ELF-1 (cell line): ENCODE measurements at places on chromosomes 11 and 22.

DNA sequence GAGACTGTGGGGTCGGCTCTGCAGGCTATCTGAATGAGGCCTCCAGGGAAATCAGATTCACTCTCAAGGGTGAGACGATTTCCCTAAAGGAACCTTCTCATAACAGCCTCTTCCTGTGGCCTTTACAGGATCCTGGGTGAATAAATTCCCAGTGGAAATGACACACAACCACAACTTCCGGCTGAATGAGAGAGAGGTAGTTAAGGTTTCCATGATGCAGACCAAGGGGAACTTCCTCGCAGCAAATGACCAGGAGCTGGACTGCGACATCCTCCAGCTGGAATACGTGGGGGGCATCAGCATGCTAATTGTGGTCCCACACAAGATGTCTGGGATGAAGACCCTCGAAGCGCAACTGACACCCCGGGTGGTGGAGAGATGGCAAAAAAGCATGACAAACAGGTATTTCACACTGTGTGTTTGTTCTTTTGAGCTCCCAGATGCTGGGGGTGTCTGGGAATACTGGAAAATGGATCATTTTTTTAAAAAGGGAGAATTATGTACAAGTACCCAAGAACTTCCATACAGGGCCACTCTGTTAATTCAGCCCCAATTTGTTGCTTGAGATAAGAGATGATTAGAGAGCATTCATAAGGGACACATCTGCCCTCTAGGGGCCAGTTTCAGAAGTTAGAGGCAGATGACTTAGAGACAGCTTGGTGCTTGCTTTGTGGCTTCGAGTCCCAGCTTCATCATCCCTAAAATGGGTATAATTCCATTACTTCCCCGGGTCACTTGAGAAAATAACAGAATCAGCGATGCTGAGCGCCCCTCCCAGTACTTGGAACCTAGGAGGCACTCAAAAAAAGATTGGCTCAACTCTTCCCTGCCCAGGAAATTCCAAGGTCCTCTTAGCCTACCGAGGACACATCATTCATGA, 10.2 kb downstream of the SERPIND1 start:
- DNase-seq = no peak

- DNase-seq = no peak
These were observed 89.8 kb downstream of the PLEKHA7 start for GRCh38 chr11:16924462-16924825.

DNA sequence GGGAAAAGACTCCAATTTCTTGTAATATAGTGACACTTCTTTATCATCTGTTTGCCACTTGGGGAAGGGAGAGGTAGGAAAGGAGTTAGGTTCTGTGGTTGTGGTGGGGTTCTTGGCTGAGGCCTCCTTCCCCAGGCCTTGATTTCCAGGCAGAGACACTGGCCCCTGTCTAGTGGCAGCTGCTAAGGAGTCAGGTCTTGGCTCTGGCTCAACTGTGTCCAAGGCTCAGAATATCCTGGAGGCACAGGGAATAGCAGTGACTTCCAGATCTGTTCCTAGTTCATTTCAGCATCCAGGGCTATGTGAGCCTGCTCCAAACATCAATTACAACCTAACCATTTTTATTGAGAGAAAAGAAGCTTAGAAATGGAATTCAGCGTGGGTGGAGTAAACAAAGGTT, 29.5 kb downstream of the PPFIBP2 start:
- no peak for DNase-seq

DNA sequence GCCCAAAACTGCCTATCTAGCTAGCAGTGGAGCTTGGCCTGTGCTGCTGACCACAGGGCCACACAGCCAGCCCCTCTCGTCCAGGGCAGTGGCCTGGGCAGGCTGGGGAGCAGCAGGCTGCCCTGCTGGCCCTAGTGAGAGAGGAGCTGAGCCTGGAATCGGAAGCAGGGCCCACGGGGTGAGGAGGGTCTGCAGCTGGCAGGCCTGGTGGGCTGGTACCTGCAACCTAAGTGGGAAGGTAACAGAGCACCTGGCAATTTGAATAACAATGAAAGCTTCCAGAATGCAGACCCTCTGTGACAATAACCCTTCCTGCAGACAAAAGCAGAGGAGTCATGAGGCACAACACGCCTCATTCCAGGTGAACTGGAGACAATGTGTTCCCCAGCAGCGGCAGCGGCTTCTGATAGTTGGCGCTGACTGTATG, 31.8 kb upstream of the RFPL3 start:
- DNase-seq = peak; percentile 41

DNA sequence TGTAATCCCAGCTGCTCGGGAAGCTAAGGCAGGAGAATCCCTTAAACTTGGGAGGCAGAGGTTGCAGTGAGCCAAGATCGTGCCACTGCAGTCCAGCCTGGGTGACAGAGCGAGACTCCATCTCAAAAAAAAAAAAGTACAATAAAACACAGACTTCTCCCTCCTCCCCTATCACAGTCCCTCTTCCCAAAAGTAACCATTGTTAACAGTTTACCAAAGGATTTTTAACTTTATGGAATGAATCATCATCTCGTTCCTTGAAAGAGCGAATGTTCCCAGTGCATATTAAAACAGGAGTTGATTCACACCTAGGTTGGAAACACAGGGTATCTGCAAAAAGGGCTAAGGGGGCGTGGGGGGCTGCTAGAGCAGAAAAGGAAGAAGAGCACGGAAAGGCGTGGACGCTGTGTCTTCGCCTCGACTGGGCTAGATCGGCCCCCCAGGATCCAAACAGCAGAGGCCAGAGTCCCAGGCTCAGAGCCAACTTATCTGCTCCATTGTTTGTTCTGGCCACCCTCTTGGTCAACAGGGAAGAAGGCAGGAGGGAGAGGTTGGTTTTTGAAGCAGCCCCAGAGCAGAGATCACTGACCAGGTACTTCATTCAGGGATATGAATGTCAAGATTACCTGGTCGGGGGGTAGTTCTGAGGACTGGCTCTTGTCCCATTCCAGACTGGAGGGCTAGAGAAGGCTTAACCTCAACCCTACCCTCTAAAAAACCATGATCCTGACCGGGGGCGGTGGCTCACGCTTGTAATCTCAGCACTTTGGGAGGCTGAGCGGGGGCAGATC, 2.1 kb upstream of the AHNAK start:
- DNase-seq = no peak

GRCh38 chr22:31631436-31631835, 30.6 kb downstream of the PISD start:
- DNase-seq = no peak

DNA sequence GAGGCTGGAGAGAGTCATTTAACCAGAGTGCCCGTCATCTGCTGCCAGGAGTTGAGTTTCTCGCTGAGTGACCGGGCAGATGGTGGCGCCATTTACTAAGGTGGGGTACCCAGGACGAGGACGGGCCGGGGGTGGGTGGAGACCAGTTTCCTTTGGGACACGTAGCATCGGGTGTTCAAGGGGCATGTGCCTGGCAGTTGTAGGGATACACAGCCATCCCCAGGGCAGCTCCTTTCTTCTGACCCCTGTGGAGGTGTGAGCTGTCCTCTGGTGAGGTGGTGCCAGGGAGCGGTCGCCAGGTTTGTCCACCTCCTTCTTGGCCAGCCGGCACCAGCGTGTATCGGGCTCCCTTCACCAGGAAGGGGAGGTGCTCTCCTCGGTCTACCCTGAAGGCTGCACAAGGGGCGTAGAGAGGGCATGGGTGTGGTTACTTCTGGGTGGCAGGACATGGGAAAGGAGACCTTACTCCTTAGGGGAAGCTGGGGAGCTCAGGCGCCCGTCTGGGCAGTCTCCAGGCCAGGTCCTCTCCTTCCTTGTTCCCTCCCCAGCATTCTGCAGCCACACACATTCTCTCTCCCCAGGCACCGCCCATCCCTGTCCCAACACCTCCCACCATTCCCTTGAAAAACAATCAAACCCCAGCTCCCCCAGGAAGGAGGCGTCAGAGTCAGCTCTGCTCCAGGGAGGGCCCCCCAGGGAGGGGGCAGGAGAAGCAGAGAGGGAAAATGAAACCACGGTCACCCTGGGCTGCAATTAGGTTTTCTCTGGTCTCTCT, 10.3 kb upstream of the MB start:
- peak; percentile 83 for DNase-seq

DNA sequence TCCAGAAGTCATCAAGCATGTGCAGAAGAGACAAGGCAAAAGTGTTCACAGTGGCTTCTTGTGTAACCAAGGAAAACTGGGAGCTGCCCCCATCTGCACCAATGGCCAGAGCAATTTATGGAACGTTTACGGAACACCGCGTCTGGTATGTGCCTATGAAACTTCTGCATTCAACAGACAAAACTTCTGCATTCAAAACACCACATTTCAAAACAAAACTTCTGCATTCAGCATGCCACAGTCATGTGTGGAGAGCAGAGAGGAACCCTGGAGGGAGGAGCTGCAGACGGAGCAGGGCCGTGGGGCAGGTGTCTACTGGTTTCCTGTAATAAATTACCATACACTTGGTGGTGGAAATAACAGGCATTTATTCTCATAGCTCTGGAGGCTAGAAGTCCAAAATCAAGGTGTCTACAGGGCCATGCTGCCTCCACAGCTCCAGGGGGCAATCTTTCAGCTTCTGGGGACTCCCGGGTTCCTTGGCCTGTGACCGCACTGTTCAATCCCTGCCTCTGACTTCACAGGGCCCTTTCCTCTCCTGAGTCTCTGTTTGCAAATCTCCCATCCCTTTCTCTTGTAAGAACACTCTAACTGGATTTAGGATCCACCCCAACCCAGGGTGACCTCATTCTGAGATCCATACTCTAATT, 32.2 kb downstream of the RPL3 start:
- DNase-seq = no peak

DNA sequence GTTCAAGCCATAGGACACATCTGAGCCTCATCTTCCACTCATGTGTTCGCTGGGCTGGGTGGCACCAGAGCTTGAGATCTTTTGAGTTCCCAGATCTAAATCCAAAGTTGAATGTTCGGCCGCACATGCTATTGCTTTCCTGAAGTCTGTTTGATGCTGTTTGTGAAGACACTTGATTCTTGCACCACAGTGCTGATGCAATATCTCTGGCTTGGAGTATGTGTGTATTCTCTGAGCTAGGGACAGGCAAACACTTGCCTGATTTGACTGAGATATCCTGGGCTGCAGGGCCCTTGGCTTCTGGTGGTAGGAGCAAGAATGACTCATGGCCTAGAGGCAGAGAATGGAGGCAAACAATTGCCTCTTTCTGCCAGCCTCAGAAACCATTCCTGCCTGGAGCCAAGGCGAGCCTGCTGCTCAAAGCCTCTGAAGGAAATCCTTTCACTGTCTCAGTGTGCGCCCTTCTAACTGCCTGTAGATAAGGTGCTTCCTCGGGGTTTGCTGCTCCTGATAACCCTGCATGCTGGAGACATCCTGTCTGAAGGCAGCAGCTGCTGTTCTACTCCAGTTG, 73.0 kb downstream of the CYB5R2 start:
- DNase-seq = peak; percentile 94

DNA sequence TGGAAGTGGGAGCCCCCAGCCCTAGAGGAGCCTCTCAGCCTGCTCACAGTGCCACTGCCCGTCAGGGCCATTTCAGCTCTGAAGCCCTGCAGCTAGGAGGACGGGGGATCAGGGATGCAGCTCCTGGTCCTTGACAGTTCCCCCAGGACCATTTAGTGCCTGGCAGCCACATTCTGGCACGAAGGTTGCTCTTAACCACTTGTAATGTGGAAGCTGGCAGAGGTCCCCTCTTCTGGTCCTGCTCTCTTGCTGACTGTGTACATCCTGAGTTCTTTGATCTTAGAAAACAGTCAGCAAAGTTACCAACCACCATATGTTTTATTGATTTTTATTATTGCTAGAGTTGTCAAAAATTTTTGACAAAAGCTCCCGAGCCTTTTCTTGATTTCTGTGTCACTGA, 44.2 kb downstream of the CABIN1 start:
- no peak for DNase-seq

GRCh38 chr11:95668131-95668530, 121.5 kb downstream of the FAM76B start:
- DNase-seq = no peak

DNA sequence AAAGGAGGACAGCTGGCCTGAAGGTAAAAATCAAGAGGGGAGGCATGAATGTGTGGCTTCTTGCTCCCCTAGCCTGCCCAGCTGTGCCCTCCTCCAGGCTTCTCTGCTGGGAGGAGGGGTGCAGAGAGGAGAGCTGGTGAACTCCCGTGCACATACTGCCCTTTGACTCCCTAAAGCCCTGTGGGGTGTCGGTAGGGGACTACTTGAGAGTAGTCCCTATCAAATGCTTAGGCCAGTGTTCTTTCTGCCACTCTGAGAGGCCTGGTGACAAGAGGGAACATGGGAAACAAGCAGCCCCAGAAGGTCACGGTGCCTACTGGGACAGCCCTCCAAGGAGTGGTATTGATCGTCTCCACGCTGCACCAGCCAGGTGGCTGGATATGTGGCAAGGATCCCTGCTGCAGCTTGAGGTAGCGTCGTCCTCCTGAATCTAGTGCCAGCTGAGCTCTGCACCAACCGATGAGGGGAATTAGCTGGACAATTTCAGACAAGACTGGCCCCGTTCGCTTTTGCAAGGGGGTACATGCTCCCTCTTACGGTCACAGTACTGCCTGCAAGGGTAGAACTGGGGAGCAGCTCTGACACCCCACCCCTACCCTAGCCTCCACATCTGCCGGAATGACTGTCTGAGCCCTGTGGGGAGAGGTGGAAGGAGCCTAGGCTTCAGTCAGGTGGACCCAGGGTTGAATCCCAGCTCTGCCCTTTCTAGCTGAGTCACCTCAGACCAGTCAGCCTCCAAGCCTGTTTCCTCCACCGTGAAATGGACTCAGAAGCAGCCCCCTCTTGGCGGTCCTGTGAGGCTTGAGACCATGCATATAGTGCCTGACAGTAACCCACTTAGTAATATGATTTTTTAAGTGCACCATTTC, 17.1 kb upstream of the C11orf96 start:
- no peak for DNase-seq

GRCh38 chr11:33891714-33892327, at the start of gene LMO2:
Gene LMO2 (minus strand): TSS chr11:33892076. CDS start chr11:33869716, 22,360 bp downstream.
- DNase-seq = no peak

DNA sequence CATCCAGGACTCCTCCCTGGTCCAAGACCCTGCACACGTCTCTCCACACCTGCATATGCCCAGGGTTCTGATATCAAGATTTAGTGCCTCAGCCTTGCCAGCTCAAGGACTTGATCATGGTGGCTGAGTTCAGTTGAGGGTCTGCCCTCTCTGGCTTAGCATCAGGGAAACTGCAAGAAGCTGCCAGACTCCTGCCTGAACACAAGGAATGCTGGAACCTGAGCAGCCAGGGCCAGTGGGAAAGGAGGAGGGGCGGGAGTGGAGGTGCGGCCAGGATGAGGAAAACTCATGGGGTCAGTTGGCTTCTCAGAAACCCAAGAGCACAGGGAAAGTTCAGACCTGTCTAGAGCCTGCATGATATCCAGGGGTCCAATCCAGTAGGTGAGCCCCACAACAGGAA, 546.1 kb downstream of the BUD13 start:
- DNase-seq = no peak

GRCh38 chr11:45885921-45886721, 670 bp downstream of the MAPK8IP1 start:
- peak; percentile 45 for DNase-seq

DNA sequence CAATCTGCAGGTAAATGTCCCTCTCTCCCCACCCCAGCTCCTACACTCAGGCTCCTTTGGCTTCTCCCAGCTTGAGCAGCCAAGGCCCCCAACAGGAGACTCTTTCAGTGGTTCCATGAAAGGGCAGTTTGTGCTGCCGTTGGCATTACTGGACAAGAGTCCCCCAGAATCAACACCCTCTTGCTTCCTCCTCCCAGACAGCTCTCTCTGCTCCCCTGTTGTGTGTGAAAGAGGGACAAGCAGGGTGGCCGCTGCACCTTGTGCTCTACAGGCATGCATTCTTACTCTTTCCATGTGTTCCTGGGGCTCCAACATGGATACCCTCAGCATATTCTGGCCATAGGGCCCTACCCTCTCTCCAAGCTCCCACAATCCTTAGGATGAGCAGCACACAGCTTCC, 48.7 kb downstream of the P4HA3 start:
- DNase-seq = no peak
